Fibroblast of skin of right quadriceps (primary cell): ENCODE measurements at places on chromosomes 2 and 18.

GRCh38 chr2:129499747-129500146 is 479.7 kb upstream of the RAB6C start:
- peak; percentile 39 for DNase-seq

DNA sequence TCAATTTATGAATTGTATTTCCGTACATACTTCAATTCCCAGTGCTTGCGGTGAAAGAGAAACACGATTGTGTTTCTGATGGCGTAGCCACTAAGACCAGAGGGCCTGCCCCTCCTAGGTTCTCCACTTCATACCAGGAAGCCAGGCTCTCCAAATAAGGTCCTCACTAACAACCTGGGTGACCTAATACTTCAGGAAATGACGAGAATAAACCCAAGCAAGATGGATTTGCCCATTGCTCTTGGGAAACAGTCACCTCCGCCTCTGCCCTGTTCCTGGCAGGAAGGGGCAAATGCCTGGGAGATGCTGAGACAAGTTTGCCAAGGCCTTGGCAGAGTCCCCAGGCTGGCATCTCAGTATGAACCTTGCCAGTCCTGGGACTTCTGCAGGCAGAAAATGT is 41.8 kb downstream of the TTC32 start:
- no peak for DNase-seq

- no peak for DNase-seq
Measured at GRCh38 chr18:40938615-40939014, 1016.4 kb upstream of the PIK3C3 start.

- no peak for DNase-seq
Measured at GRCh38 chr18:10297086-10297485, 157.3 kb upstream of the APCDD1 start.

GRCh38 chr2:25378731-25379490 is 37.2 kb upstream of the DNMT3A start:
- peak; percentile 14 for DNase-seq

GRCh38 chr18:25568986-25569385 is 217.0 kb upstream of the ZNF521 start:
- no peak for DNase-seq

DNA sequence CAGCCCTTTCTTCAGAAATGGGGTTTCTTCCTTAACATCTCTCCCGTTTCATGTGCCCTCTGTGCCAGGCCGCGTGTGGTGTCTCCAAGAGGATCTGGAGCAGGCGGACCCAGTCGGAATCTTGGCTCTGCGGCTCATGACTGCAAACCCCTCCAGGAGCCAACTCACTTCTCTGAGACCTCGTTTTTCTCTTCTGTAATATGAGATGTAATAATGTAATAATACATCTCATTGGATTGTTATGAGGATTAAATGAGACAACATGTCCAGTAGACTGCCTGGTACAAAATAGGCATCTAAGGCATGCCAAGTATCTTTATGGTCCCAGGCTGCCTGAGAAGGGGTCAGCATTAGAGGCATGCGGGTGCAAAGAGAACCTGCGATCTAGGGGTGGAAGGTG is 221.3 kb upstream of the REV1 start:
- DNase-seq: peak; percentile 29

DNA sequence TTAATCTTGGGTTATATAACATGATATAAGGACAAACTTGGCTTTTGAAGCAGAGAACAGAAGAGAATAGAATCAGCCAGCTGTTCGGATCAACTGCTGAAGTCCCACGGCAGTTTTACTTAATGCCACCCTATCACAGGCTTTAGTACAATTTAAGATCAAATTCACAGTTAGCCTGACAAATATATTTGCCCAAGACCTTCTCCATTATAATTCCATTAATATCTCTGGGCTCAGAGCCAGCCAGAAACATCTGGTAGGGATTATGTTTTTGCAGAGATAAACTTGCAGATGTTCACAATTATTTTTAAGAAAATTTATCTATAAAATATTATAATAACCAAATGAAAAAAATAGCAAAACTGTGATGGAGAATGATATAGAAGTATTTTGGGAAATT is 381.4 kb downstream of the RAD51AP2 start:
- peak; percentile 4 for DNase-seq

- DNase-seq: no peak
Measured at GRCh38 chr2:82657106-82657505, 1802.0 kb downstream of the SUCLG1 start.

GRCh38 chr2:235449568-235449967 is 44.3 kb upstream of the AGAP1 start:
- no peak for DNase-seq

- no peak for DNase-seq
Measured at GRCh38 chr2:52570716-52571115, 1196.9 kb upstream of the CHAC2 start.

DNA sequence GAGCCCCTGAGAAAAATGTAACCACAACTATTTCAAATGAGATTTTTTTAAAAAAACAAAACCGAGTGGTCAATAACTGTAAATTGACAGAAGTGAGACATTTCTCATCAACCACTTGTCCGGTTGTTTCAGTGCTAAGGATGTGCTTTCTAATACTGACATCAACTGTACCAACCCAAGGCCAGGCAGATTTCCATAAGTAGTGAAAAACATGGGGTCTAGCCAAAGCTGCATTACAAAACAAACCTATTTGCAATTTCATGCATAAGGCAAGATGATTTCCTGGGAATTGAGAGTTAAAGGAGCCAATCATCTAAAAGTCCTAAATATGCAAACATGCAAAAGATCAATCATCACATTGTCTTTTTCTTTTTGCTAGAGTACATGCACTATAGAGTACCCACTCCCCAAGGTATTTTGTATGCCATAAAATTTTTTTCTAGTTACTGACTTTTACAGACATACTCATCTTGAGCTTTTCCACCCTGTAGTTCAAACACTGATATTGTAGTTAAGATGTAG is 22.6 kb downstream of the HNRNPLL start:
- no peak for DNase-seq

DNA sequence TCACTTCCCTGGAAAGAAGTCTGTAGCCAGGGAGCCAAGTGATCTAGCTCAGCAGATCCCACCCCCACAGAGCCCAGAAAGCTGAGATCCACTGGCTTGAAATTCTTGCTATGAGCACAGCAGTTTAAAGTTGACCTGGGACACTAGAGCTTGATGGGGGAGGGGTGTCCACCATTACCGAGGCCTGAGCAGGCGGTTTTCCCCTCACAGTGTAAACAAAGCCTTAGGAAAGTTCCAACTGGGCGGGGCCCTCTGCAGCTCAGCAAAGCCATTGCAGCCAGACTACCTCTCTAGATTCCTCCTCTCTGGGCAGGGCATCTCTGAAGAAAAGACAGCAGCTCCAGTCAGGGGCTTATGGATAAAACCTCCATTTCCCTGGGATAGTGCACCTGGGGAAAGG is 887.2 kb upstream of the LRATD1 start:
- no peak for DNase-seq

DNA sequence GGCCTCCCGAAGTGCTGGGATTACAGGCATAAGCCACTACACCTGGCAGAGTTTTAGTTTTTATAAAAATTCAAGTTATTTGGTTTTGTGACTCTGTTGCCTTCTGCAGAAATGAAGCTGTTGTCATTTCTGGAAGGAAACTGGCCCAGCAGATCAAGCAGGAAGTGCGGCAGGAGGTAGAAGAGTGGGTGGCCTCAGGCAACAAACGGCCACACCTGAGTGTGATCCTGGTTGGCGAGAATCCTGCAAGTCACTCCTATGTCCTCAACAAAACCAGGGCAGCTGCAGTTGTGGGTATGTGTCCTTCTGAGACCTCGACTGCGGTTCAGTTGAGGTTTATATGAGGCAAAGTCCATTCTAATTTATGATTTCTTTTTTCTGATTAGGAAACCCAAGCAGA is 7.2 kb downstream of the MTHFD2 start:
- no peak for DNase-seq

DNA sequence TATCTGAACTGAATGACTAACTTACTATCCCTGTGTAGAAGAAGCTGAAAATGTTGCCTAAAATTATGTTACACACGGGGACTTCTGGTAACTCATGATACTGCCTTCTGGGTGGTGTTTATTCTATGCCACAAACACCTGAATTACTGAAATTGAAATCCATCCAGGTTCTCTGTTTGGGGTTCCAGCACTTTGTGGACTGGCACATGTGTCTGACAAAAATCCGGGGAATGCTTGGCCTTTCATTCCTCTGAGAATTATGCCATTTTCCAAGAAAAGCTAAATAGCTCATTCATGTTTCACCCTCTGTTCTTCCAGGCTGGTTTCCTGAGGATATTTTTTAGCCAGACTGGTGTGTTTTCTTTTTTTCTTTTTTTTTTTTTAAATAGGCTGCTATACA is 59.5 kb upstream of the POU3F3 start:
- DNase-seq: peak; percentile 8

DNA sequence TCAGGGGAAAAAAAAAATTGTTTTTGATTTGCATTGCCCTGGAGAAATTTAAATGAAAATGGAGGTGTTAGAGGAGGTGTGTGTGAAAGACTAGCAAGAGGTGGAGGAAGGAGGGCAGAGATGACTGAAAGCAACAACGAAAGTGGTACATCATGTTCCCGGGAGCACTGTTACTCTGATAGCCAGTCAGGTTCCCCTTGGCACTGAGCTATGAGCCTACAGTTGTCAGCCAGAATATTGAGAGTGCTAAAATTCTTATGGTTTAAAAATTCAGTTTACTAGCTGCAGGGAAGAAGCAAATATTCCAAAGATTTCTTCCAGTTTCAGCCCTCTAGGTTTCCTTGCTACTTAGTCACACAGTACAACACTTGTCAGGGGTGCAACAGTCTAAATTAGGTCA is 366.7 kb upstream of the DLGAP1 start:
- no peak for DNase-seq

GRCh38 chr2:43178602-43179542 is 47.5 kb downstream of the ZFP36L2 start:
- DNase-seq: peak; percentile 87

- DNase-seq: no peak
Measured at GRCh38 chr2:100955226-100955625, 46.9 kb upstream of the RPL31 start.

- DNase-seq: no peak
Measured at GRCh38 chr2:75428646-75429443, 131.9 kb downstream of the EVA1A start.

DNA sequence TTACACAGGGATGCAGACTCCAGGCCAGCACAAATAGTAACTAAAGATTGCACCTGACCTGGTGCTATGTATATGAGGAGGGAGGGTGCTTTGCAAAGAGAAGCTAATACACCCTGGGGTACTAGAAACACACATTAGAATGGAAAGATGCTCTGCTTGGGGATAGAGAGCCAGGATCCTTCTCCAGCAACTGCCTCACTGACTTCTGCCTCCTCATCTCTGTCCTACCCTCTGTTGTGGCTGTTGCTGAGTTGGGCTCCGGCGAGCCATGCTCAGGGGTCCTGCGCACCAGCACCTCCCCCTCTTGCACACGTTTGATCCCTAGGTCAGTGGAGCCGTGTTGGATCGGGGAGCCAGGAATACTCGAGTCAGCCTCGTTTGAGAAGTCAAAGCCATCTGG is 23.7 kb upstream of the ORC2 start:
- DNase-seq: no peak

DNA sequence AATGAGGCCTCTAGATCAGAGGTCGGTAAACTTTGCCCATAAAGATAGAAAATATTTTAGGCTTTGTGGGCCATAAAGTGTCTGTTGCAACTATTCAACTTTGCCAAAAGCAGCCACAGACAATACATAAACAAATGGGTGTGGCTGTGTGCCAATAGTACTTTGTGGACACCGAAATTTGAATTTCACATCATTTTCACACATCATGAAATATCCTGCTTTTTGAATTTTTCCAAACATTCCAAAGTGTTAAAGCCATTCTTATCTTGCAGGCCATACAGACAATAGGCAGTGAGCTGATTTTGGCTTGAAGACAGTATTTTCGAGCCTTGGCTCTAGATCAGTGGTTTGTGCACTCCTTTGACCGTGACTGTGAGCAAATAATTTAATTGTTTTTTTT is 51.1 kb upstream of the EPC2 start:
- DNase-seq: no peak

GRCh38 chr2:112087346-112088020 is 32.4 kb downstream of the TMEM87B start:
- no peak for DNase-seq

DNA sequence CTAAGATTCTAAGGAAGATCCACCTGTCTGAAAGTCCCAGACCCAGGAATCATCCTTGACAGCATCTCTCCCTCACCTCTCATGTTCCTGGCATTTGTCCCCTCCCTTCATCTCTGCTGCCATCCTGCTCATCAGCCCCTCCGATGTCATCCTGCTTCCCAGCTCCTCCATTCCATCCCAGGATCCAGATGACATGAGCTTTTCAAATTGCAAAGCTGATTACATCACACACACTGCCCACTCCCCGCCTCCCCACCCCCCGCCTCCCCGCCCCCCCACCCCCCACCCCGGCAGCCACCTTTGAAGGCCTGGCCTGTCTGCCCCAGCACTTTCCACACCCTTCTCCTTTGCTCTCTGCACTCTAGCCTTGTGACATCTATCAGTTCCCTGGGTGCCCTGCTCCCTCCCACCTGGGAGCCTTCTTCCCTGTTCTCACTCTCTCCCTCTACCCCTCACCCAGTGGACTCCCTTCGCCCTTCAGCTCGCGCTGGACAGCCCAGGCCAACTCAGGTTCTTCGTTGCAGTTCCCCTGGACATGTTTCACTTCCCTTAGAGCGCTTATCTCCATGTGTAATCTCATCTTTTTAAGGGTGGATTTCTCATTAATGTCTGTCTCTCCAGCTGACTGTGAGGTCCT is 61.6 kb downstream of the DNMT3A start:
- no peak for DNase-seq

- DNase-seq: peak; percentile 82
Measured at GRCh38 chr2:20609349-20609994, 41.4 kb downstream of the HS1BP3 start.

DNA sequence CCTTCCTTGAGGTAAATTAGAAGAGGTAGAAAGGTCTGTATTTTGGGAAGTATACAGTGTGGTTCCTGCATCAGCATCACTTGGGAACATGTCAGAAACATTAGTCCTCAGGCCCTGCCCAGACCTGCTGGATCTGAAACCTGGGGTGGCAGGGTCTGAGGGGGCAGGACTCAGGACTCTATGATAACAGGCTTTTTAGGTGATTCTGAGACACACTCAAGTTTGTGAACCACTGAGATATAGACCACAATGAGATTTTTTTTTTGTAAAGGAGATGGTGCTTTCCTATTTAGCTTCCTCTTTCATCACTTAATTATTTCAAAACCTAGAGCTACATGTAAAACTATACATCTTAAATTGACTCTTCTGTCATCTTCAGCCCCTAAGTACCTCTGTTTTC is 262.7 kb upstream of the SPOPL start:
- no peak for DNase-seq

DNA sequence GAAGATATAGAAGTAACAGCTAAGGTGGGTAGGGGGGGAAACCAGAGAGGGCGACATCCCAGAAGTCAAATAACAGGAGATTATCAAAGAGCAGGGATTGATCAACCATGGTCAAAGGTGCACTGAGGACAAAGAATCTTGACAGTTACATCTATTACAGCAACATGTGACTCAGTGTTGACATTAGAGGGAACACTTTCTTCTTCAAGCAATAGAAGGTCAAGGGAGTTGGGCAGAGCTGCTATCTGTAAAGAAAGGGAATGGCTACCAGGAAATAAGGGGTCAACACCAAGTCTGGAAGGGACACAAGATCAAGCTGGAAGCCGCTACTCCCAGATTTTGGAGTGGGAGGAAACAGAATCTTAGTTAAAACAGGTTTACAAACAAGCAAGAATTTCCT is 611.0 kb downstream of the TSN start:
- DNase-seq: no peak

- DNase-seq: no peak
Measured at GRCh38 chr2:113276216-113276760, 2.4 kb downstream of the PAX8 start.
